ENCODE measurements at places on chromosomes 3 and 15. TPM values are rescaled to one million over a fixed set of nuclear protein-coding genes. Genes with fewer than 3 reads are reported as not detected.

Gene A4GNT
- not detected for total RNA-seq

Gene BBS4
- 18.8 TPM for total RNA-seq

Gene RHO
- total RNA-seq: not detected

Gene TXNRD3
- total RNA-seq: 7.3 TPM

Gene BFSP2
- not detected for total RNA-seq

Gene FGD5
- total RNA-seq: 0.06 TPM
